Endothelial cell of umbilical vein (primary cell): ENCODE measurements at places on chromosomes 11 and 22. TPM values are rescaled to one million over a fixed set of nuclear protein-coding genes. Genes with fewer than 3 reads are reported as not detected.

- no peak overlapping the region for H3K27ac ChIP-seq
- H3K27me3 ChIP-seq = no peaks in the 10 kb centered on the region
- no peak for DNase-seq
- H3K36me3 ChIP-seq = peaks cover 3% of the 10 kb centered on the region
Measured at GRCh38 chr11:33063326-33063881, 24.0 kb downstream of the TCP11L1 start.

- H3K4me1 ChIP-seq = no peaks in the 10 kb centered on the region
- DNase-seq = no peak
- H3K27me3 ChIP-seq = no peaks in the 10 kb centered on the region
- H3K36me3 ChIP-seq = no peaks in the 10 kb centered on the region
- H3K27ac ChIP-seq = no peak overlapping the region
Measured at GRCh38 chr22:48356731-48357130, 1470.9 kb downstream of the BRD1 start.

- DNase-seq = peak; percentile 73
- peak overlapping the region; percentile 91 for H3K27ac ChIP-seq
Measured at GRCh38 chr11:57775491-57775890, 13.9 kb downstream of the CTNND1 start.

- H3K27me3 ChIP-seq = no peaks in the 10 kb centered on the region
- H3K4me1 ChIP-seq = peaks cover 9% of the 10 kb centered on the region
- DNase-seq = no peak
- no peaks in the 10 kb centered on the region for H3K36me3 ChIP-seq
- no peak overlapping the region for H3K4me3 ChIP-seq
Measured at GRCh38 chr22:29204455-29205183, 1.1 kb upstream of the EMID1 start.

GRCh38 chr11:77283101-77283500 is 18.4 kb downstream of the GDPD4 start:
- H3K4me1 ChIP-seq = no peaks in the 10 kb centered on the region
- no peak overlapping the region for H3K27ac ChIP-seq
- peaks cover 10% of the 10 kb centered on the region for H3K27me3 ChIP-seq
- H3K4me3 ChIP-seq = no peak overlapping the region
- DNase-seq = no peak

DNA sequence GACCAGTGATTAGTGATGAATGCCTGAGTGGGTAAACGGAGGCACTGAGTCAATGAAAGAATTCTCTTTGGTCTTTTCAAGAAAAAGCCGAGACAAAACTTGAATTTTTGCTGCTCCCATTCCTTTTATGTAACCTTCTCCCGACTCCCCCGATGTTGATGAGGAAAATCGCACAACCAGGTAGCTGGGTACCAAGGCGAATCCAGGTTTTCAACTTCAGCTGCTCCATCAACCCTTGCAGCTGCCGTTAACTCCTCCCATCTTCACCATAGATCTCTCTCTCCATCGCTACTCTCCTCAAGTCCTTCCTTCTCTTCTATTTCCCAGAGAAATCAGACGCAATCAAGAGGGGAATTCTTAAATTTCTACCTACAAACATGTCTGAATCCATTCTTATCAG is 611 bp upstream of the USP2 start:
- H3K4me1 ChIP-seq = peaks cover 10% of the 10 kb centered on the region
- DNase-seq = no peak
- no peak overlapping the region for H3K27ac ChIP-seq
- peaks cover 14% of the 10 kb centered on the region for H3K27me3 ChIP-seq
- H3K36me3 ChIP-seq = no peaks in the 10 kb centered on the region
- H3K4me3 ChIP-seq = peak overlapping the region; percentile 31

- H3K36me3 ChIP-seq = no peaks in the 10 kb centered on the region
- H3K4me1 ChIP-seq = no peaks in the 10 kb centered on the region
- H3K27ac ChIP-seq = no peak overlapping the region
- H3K27me3 ChIP-seq = no peaks in the 10 kb centered on the region
- DNase-seq = peak; percentile 54
- no peak overlapping the region for H3K4me3 ChIP-seq
Measured at GRCh38 chr11:4181782-4182721, 87.5 kb downstream of the RRM1 start.

GRCh38 chr11:69050592-69051380 is 2.1 kb downstream of the TPCN2 start:
- no peak overlapping the region for H3K27ac ChIP-seq
- no peak overlapping the region for H3K4me3 ChIP-seq
- no peaks in the 10 kb centered on the region for H3K27me3 ChIP-seq
- DNase-seq = no peak
- H3K4me1 ChIP-seq = peaks cover 9% of the 10 kb centered on the region

- H3K4me3 ChIP-seq = no peak overlapping the region
- no peaks in the 10 kb centered on the region for H3K27me3 ChIP-seq
- no peaks in the 10 kb centered on the region for H3K36me3 ChIP-seq
- H3K27ac ChIP-seq = no peak overlapping the region
- DNase-seq = no peak
Measured at GRCh38 chr11:1555713-1556153, 16.3 kb downstream of the DUSP8 start.

DNA sequence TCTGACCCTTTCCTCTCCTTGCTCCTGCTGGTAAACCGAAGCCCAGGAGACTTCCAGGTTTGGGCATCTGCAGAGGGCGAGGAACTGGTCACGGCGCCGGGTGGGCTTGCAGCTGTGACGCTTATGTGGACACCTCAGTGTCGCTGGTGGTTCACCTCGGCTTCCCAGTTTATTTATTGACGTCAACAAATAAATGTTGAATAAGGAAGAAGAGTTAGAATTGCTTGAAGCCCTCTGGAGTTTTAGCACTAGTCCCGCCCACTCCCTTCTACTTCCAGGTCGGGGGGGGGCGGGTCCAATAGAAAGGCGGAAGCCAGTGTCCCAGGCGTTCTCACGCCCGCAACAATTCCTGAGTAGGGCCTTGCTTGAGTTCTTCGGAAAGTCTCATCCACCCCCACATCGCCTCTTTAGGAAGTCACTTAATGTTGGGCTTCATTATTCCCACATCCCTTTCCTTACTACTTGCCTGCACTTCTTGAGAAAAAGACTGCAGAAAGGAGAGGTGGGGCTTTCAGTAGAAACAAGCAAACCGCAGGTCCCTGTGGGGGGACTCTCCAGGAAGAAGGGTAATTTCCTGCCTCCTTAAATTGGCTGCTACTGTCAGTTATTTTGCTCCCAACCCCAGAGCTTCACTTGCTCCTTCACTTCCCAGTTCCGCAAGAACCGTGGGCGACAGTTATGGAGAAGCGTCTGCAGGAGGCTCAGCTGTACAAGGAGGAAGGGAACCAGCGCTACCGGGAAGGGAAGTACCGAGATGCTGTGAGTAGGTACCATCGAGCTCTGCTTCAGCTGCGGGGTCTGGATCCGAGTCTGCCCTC is at the start of gene TTC9C:
TSS of gene TTC9C (plus strand) at position 316 of the 818 bp plus-strand sequence. CDS start at position 679, 363 bp downstream.
- H3K36me3 ChIP-seq = peaks cover 14% of the 10 kb centered on the region
- DNase-seq = peak; percentile 88
- peak within 1 kb of the TSS; percentile 67 for H3K27ac ChIP-seq

GRCh38 chr22:24077416-24077815 is 66.3 kb downstream of the CABIN1 start:
- H3K4me1 ChIP-seq = no peaks in the 10 kb centered on the region
- peaks cover 4% of the 10 kb centered on the region for H3K36me3 ChIP-seq
- no peaks in the 10 kb centered on the region for H3K27me3 ChIP-seq
- no peak overlapping the region for H3K4me3 ChIP-seq
- H3K27ac ChIP-seq = no peak overlapping the region

GRCh38 chr22:46102752-46103151 is 47.6 kb upstream of the PPARA start:
- H3K27me3 ChIP-seq = no peaks in the 10 kb centered on the region
- DNase-seq = no peak
- H3K27ac ChIP-seq = no peak overlapping the region
- H3K4me3 ChIP-seq = no peak overlapping the region
- no peaks in the 10 kb centered on the region for H3K4me1 ChIP-seq

DNA sequence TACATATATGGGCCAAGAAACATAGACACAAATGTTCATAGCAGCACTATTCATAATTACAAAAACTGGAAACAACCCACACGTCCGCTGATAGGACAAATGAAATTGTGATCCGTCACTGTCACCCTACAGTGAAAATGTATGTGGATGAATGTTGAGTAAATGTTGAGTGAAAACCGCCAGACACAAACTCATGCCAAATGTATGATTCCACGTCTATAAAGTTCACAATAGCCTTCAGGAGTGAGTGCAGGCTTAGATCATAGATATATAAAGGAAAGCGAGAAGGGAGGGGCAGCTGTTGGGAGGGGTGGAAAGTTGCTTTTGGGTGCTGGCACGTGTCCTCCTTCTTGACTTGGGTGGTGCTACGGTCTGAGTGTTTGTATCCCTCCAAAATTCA is 33.6 kb downstream of the DBX1 start:
- no peak overlapping the region for H3K4me3 ChIP-seq
- H3K27me3 ChIP-seq = no peaks in the 10 kb centered on the region

GRCh38 chr11:81644239-81644840 is 1089.3 kb downstream of the FAM181B start:
- no peak overlapping the region for H3K27ac ChIP-seq
- H3K36me3 ChIP-seq = no peaks in the 10 kb centered on the region
- H3K27me3 ChIP-seq = no peaks in the 10 kb centered on the region
- DNase-seq = peak; percentile 2
- H3K4me3 ChIP-seq = no peak overlapping the region

- H3K4me1 ChIP-seq = peaks cover 6% of the 10 kb centered on the region
- no peaks in the 10 kb centered on the region for H3K27me3 ChIP-seq
- no peak overlapping the region for H3K27ac ChIP-seq
- peak; percentile 20 for DNase-seq
Measured at GRCh38 chr11:122668562-122669090, 13.1 kb downstream of the UBASH3B start.

DNA sequence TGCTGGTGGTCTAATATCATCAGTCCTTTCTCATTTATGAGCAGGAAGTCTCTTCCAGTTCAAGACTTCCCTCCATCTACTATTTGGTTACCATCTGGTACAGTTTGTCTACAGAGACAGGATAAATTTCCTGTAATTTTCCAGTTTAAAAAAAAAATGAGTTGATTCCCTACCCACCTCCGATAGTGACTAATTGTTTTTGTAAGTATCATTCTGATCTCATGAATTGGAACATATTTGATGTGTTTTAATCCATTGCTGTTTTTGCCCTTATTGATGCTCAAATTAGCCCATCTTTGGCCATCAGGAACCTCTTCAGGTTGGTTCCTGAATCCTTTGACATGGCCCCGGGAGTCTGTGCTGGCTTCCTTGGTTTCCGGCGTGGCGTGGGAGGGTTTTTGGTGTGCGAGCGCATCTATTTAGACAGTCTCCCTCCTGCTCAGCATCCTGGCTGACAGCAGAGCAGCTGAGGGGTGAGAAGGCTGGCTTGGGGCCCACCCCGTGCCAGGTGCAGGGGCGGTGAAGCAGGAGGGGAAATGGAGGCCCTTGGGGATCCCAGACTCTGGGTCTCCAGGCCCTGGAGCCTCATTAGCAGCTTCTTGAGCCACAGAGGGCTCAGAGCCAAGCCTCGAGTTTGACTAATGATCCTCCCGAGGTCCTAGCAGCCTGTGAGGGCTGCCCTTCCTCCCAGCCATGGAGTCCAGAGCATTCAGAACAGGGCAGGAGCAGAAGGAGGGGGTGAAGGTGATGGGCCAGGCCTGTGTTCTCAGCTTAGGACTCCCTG is 6.8 kb downstream of the OMP start:
- peak; percentile 12 for DNase-seq
- no peak overlapping the region for H3K27ac ChIP-seq
- no peaks in the 10 kb centered on the region for H3K36me3 ChIP-seq
- H3K27me3 ChIP-seq = no peaks in the 10 kb centered on the region
- no peak overlapping the region for H3K4me3 ChIP-seq

GRCh38 chr11:78432058-78432515 is 14.5 kb upstream of the GAB2 start:
- no peaks in the 10 kb centered on the region for H3K36me3 ChIP-seq
- no peak overlapping the region for H3K27ac ChIP-seq
- no peaks in the 10 kb centered on the region for H3K27me3 ChIP-seq
- no peak overlapping the region for H3K4me3 ChIP-seq
- peak; percentile 40 for DNase-seq

DNA sequence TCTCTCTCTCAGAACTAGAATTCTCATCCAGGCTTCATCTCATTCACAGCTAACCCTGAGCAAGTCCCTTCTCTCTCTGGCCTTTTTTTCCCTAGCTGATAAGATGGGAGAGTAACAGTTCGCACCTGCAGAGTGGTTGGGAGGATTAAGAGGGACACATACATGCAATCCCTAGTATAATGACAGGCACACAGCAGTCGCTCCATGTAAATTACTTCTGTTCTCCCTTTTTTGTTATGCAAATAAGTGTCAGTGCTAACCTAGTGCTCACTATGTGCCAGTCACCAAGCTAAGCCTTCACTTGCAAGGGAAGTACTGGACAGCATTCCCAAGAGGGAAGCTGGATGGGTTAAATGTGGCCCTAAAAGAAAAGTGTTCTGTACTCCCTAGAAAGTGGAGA is 63.4 kb downstream of the TENM4 start:
- no peaks in the 10 kb centered on the region for H3K27me3 ChIP-seq
- H3K4me3 ChIP-seq = no peak overlapping the region
- H3K4me1 ChIP-seq = no peaks in the 10 kb centered on the region
- no peaks in the 10 kb centered on the region for H3K36me3 ChIP-seq

- no peak for DNase-seq
- H3K36me3 ChIP-seq = no peaks in the 10 kb centered on the region
- no peak overlapping the region for H3K27ac ChIP-seq
- no peak overlapping the region for H3K4me3 ChIP-seq
- no peaks in the 10 kb centered on the region for H3K4me1 ChIP-seq
- H3K27me3 ChIP-seq = no peaks in the 10 kb centered on the region
Measured at GRCh38 chr11:3982431-3982830, 112.2 kb upstream of the RRM1 start.

DNA sequence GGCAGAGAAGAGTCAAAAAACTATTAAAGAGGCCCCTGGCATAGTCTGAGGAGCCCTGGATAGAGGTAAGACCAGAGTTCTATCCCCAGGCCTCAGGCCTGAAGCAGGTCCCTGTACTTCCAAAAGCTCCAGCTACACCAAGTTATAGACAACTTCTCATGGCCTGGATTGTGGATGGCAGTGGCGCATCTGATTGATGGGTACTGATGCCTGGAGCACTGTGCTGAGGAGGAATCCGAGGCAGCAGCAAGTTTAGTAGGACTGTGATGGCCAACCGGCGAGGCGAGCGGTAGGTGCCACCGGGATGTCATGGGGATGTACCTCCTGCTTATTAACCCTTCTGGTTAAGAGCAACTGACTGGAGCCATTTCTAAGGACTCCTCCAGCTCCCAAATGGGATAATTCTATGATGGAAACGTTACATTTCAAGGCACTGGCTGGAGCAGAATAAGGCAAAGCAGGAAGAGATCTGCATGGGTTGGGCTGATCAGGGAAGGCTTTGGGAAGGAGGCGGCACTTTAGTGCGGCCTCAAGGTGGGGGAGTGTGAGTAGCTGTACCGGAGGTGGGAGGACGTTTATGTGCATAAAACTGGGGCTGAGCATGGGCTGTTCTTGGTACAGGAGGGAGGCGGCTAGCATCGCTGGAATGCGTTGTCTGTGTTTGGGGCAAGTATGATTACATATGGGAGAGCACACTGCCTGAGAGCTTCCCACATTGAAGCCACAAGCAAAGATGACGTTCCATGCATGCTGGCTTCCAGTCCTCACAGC is 24.2 kb upstream of the JAM3 start:
- no peaks in the 10 kb centered on the region for H3K36me3 ChIP-seq
- no peak overlapping the region for H3K27ac ChIP-seq
- no peak for DNase-seq
- no peaks in the 10 kb centered on the region for H3K4me1 ChIP-seq

CRYAB gene
- total RNA-seq = not detected in 2 replicates

MISFA gene
- total RNA-seq = 2.8 and 3.6 TPM in 2 replicates

OR5D18 gene
- total RNA-seq = not detected in 2 replicates

PLA2G6 gene
- 10.3 and 11.1 TPM in 2 replicates for total RNA-seq

CRYBB2 gene
- total RNA-seq = 1.4 TPM in 1 of 2 replicates, not detected in the other

SLC25A18 gene
- total RNA-seq = not detected in 2 replicates

CST6 gene
- 0.46 and 0.92 TPM in 2 replicates for total RNA-seq

SPI1 gene
- total RNA-seq = not detected in 2 replicates
